ENCODE measurements at places on chromosomes 4 and X.
A peak's percentile ranks its signal among the peaks of the same experiment; 100 is the strongest.

DNA sequence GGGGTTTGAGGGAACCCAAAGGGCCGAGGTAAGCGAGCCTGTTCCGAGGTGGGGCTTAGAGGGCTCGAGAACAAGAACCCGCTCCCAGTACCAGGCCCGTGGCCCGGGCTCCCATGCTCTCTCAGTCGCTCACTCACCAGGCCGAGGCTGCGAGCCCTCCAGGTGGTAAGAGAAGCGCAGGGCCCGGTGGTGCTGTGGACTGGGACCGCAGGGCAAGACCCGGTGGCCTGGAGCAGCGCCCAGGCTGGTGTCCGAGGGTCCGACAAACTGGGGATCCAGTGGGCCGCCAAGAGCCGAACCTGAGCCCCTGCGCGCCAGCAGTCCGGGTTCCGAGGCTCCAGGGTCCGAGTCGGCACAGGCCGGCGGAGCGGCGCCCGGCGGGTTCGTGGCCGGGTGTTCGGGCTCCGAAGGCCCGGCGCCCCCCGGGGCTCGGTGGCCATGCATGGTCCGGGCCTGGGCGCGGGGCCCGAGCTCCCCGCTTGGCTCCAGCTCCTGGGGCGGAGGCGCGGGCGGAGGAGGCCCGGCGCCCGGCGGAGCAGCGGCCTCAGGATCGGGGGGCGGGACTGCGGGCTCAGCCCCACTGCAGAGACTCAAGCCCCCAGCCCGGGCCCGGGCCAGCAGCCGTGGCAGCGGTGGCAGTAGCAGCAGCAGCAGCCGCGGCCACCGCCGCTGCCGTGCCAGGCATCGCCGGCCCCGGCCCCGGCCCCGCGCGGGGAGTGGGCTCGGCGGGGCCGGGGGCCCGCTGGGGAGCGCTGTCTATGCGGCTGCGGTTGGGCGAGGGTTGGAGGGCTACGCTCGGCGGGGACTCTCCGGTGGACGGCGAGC lies 833 bp downstream of the FGD1 start:
- no peaks in the 10 kb centered on the region for H3K4me1 ChIP-seq
- H3K4me3 ChIP-seq = peak overlapping the region; percentile 76
- H3K36me3 ChIP-seq = no peaks in the 10 kb centered on the region
- peak overlapping the region; percentile 86 for H3K27ac ChIP-seq
- no peaks in the 10 kb centered on the region for H3K27me3 ChIP-seq

- no peak overlapping the region for H3K27ac ChIP-seq
- H3K4me1 ChIP-seq = no peaks in the 10 kb centered on the region
- no peak for DNase-seq
Measured at GRCh38 chr4:6873291-6873690, 36.3 kb upstream of the TBC1D14 start.

DNA sequence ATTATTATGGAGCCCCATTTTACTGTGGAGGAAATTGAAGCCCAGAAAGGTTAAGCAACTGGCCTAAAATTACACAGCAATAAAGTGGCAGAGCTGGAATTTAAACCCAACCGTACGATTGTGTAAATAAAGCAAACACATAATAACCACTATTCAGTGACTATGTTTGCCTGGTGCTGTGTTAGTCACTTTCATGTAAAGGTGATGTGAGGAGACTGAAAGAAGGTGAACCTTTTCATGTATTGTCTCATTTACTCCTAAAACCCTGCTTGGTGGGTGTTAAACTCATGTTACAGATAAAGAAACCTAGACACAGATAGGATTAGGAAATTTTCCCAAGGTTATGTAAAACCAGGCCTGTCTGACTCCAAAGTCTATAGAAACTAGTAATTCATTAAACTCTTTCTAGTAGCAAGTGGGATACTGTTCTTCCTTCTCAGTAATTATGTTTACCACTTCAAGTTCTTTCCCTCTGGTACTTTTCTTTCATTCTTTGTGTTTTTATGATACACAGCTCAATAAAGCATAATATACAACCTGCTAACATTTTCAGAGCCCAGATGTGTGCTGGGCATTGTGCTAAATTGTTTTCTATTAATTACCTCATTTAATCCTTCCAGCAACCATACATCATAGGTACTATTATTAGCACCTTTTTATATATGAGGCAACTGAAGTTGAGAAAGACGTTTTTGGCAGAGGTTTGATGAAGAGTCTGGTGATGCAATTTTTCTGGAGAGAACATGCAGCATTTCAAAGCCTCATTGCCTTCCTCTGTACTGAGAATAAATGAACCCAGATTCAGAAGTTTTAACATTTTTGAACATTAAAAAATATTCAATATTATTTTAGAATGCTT lies 202.7 kb downstream of the SPRY1 start:
- H3K27me3 ChIP-seq = no peaks in the 10 kb centered on the region
- peak overlapping the region; percentile 14 for H3K27ac ChIP-seq
- H3K4me3 ChIP-seq = no peak overlapping the region
- no peak for DNase-seq
- H3K36me3 ChIP-seq = no peaks in the 10 kb centered on the region

- no peak overlapping the region for H3K27ac ChIP-seq
- H3K27me3 ChIP-seq = no peaks in the 10 kb centered on the region
- DNase-seq = no peak
Measured at GRCh38 chr4:138182838-138183426, 59.2 kb downstream of the SLC7A11 start.

GRCh38 chrX:25079020-25079419 lies 63.3 kb upstream of the ARX start:
- no peak for DNase-seq
- H3K4me1 ChIP-seq = no peaks in the 10 kb centered on the region
- no peak overlapping the region for H3K27ac ChIP-seq
- no peak overlapping the region for H3K4me3 ChIP-seq
- H3K36me3 ChIP-seq = no peaks in the 10 kb centered on the region

- H3K4me3 ChIP-seq = no peak overlapping the region
- H3K27ac ChIP-seq = no peak overlapping the region
- H3K36me3 ChIP-seq = no peaks in the 10 kb centered on the region
- H3K27me3 ChIP-seq = no peaks in the 10 kb centered on the region
- no peaks in the 10 kb centered on the region for H3K4me1 ChIP-seq
Measured at GRCh38 chrX:119617517-119618164, 11.4 kb upstream of the NKRF start.

GRCh38 chr4:175758050-175759024 lies 53.7 kb downstream of the GPM6A start:
- H3K4me3 ChIP-seq = no peak overlapping the region
- no peak overlapping the region for H3K27ac ChIP-seq
- DNase-seq = no peak
- no peaks in the 10 kb centered on the region for H3K27me3 ChIP-seq
- H3K36me3 ChIP-seq = no peaks in the 10 kb centered on the region

- no peaks in the 10 kb centered on the region for H3K4me1 ChIP-seq
- DNase-seq = no peak
- no peak overlapping the region for H3K4me3 ChIP-seq
- H3K27ac ChIP-seq = no peak overlapping the region
- H3K36me3 ChIP-seq = no peaks in the 10 kb centered on the region
Measured at GRCh38 chrX:150316564-150316963, 46.6 kb upstream of the MAMLD1 start.

- H3K4me3 ChIP-seq = no peak overlapping the region
- peak; percentile 48 for DNase-seq
- no peaks in the 10 kb centered on the region for H3K27me3 ChIP-seq
- no peaks in the 10 kb centered on the region for H3K4me1 ChIP-seq
- H3K36me3 ChIP-seq = peaks cover 7% of the 10 kb centered on the region
Measured at GRCh38 chr4:8353912-8354453, 84.4 kb downstream of the HTRA3 start.

DNA sequence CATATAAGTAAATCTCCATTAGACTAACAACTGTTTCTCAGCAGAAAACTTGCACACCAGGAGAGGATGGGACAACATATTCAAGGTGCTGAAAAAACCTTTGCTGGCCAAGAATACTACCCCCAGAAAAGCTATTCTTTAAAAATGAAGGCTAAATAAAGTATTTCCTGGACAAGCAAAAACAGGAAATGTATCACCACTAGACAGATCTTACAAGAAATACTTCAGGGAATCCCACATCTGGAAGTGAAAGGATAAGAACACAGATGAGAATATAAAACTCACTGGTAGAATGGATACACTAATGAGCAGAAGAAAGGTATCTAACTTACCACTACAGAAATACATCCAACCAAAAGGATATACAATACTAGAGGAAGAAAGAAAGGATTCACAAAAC lies 27.0 kb upstream of the ADH1C start:
- H3K27me3 ChIP-seq = no peaks in the 10 kb centered on the region
- no peaks in the 10 kb centered on the region for H3K36me3 ChIP-seq
- no peak overlapping the region for H3K27ac ChIP-seq

GRCh38 chr4:67879486-67879885 lies 4.3 kb downstream of the TMPRSS11D start:
- no peaks in the 10 kb centered on the region for H3K36me3 ChIP-seq
- no peak overlapping the region for H3K4me3 ChIP-seq
- no peak overlapping the region for H3K27ac ChIP-seq
- DNase-seq = no peak
- H3K27me3 ChIP-seq = no peaks in the 10 kb centered on the region
- no peaks in the 10 kb centered on the region for H3K4me1 ChIP-seq

DNA sequence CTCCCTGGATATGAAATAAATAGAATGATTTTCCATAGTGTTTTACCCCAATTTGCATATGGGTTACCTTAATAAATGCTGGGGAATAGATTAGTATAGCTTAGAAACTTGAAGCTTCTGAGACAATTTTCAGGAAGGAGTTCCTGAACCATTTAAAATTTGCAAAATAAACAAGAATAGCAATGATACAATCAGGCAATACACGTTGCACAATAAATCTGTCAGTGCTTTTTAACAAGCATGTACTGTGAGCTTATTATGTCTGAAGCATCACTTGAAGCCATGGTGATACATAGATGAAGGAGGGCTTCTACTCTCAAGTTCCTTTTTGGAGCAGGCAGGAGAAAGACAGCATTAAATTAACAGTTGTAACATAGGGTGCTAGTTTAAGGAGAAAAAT lies 84.2 kb upstream of the WDFY3 start:
- H3K27ac ChIP-seq = no peak overlapping the region
- H3K27me3 ChIP-seq = no peaks in the 10 kb centered on the region
- no peaks in the 10 kb centered on the region for H3K36me3 ChIP-seq
- no peaks in the 10 kb centered on the region for H3K4me1 ChIP-seq
- no peak overlapping the region for H3K4me3 ChIP-seq
- no peak for DNase-seq

DNA sequence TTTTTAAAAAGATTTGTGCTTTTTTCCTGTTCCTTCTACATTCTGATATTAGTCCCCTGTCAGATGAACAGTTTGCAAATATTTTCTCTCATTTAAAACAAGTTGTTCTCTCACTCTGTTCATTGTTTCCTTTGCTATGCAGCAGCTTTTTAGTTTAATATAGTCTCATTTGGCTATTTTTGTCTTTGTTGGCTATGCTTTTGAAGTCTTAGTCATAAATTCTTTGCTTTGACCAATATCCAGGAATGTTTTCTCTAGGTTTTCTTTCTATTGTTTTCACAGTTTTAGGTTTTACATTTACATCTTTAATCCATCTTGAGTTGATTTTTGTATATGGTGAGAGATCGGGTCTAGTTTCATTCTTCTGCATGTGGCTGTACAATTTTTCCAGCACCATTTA lies 136.8 kb downstream of the TET2 start:
- H3K4me1 ChIP-seq = no peaks in the 10 kb centered on the region
- no peaks in the 10 kb centered on the region for H3K27me3 ChIP-seq
- DNase-seq = no peak
- H3K4me3 ChIP-seq = no peak overlapping the region
- no peak overlapping the region for H3K27ac ChIP-seq

- no peaks in the 10 kb centered on the region for H3K4me1 ChIP-seq
- no peak overlapping the region for H3K27ac ChIP-seq
- no peak overlapping the region for H3K4me3 ChIP-seq
- no peak for DNase-seq
Measured at GRCh38 chr4:109041463-109042360, 260.7 kb downstream of the COL25A1 start.

Measured in tibial artery (tissue), 4 donors.